ENCODE measurements at places on chromosomes 13 and 19. TPM values are rescaled to one million over a fixed set of nuclear protein-coding genes. Genes with fewer than 3 reads are reported as not detected.

DNA sequence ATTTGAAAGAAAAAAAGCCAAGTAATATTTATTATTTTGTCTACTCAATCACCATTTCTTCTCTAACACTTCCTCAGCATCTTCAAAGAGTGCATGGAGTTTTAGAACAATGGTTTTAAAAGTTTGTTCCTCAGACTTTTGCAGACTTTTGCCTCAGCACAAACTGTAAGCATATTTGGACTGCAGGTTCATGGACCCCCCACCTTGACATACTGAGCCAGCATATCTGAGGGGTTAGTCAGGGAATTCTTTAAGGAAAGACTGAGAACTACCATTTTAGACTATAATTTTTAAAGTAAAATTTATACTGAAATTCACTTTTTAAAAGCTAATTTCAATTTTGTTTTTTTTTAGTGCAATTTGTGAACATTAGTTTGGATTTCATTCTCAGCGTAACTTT is 1676.8 kb upstream of the PCDH20 start:
- H3K27me3 ChIP-seq = no peaks in the 10 kb centered on the region
- H3K4me1 ChIP-seq = no peaks in the 10 kb centered on the region
- no peaks in the 10 kb centered on the region for H3K36me3 ChIP-seq
- no peak overlapping the region for H3K4me3 ChIP-seq
- no peak for DNase-seq
- no peak overlapping the region for H3K27ac ChIP-seq

GRCh38 chr19:10551698-10552301 is 8.1 kb downstream of the ATG4D start:
- H3K36me3 ChIP-seq = peaks cover 81% of the 10 kb centered on the region
- H3K4me3 ChIP-seq = no peak overlapping the region
- peaks cover 36% of the 10 kb centered on the region for H3K4me1 ChIP-seq
- peak overlapping the region; percentile 49 for H3K27ac ChIP-seq
- no peaks in the 10 kb centered on the region for H3K27me3 ChIP-seq
- DNase-seq = no peak

GRCh38 chr13:90686442-90686841 is 661.0 kb upstream of the MIR17HG start:
- no peaks in the 10 kb centered on the region for H3K36me3 ChIP-seq
- no peaks in the 10 kb centered on the region for H3K4me1 ChIP-seq
- H3K4me3 ChIP-seq = no peak overlapping the region
- no peak overlapping the region for H3K27ac ChIP-seq
- no peak for DNase-seq
- H3K27me3 ChIP-seq = no peaks in the 10 kb centered on the region

DNA sequence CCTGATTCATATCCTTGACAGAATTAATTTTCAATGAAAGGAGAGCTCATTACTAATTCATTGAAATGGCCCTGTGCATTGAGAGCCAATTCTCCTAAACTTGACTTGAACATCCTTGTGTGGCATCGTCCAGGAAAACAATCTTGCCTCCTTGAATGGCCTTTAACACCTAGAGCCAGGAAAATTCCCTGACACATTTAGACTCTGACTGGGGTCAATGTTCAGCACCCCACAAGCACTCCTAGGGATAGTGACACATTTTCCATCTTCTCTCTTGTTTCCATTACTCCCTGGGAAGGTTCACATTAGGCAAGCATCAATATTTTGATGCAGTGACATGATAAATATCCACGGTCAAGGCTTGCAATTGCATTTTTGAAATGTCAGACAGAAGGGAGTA is 218.9 kb downstream of the LACC1 start:
- no peak overlapping the region for H3K27ac ChIP-seq
- H3K4me1 ChIP-seq = no peaks in the 10 kb centered on the region
- no peaks in the 10 kb centered on the region for H3K36me3 ChIP-seq
- H3K27me3 ChIP-seq = peaks cover 11% of the 10 kb centered on the region

ZNF813 gene
- total RNA-seq = 3.4 TPM

SMIM44 gene
- total RNA-seq = not detected
